ENCODE measurements at places on chromosomes 1 and 21.

- DNase-seq = no peak
These were observed 101.7 kb upstream of the HAO2 start for GRCh38 chr1:119266858-119267257.

DNA sequence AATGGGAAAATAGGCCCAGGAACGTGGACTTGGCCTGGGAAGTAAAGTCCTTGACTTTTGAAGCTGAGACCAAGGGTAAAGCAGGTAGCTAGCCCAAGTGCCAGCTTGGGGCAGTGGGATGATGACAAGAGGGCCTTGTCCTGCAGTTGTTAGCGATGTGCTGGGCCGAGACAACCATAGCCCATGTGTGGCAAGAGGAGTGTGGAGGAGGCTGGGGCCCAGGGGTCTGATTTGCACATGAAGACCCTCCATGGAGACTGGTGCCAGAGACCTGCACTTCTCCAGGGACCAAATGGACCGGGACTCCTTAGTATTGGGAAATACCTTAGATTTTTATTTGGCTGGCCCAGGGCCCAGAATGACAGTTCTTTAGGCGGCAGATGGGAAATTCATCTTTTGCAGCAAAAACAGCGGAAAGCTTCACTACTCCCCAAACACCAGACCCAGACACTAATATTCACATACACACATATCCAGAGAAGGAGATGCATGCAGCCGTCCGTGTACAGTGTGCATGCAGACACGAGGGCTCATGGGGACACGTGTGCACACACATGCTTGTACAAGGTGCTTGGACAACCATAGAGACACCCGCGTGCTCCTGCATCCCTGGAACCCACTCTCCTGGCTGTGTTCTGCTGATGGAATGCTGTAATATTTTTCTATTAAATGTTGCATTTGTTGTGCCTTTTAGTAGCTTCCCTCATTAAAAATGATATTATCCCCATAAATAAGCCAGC, 78.1 kb upstream of the CSF3R start:
- DNase-seq = no peak

- no peak for DNase-seq
These were observed 23.7 kb downstream of the HLX start for GRCh38 chr1:220902916-220903315.

DNA sequence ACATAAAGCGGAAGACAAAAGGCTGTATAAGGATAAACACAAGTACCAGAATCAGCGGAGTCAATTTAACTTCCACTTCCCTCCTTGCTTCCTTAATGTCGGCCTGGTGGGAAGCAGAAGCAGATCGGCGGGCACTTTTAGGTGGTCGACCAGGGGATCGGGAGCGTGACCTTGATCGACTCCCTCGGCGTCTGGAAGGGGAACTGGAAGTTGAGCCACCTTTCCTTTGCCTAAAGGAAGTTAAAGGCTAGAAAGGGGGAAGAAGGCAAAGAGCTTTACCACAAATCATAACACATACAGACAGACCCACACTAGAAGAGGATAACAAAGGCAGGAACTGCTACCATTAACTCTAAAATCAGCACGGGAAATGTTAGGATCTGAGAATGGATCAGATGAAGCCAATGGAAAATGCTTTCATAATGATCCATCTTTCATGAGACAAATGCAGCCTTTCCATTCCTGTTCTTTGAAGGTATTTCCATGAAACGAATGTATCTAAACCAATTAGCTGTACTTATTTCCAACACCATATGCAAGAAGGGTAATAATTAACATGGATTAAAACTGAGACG, 5.7 kb downstream of the LBR start:
- no peak for DNase-seq

DNA sequence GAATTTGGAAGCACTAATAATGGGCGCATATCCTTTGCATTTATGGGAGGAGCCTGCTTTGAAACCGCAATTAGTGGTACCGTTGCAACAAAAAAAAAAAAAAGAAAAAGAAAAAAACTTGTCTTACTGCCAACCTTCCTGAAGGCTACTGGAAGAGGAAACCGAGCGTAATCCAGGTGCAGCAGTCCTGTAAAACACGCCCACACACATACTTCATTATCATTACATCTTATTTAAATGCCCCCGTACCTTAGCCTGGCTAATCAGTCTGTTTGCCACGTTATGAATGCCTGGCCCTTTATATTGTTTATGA, 686 bp upstream of the ZNF281 start:
- DNase-seq = no peak

DNA sequence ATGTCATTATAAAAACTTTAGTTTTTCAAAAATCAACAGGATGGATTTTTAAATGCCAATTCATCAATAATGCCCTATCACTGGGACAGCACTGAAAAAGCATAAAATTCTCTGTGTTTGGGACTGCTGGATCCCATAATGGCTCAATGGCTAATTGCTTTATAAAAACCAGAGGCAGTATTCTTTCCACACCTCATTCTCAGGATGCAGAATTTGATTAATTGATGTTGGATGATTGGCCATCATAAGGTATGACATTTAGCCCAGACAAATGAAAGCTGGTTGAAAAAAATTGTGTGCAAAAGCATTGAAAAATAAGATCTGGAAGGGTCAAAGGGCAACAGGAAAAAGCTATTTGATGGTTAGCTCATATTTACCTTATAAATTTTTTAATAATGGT, 362.2 kb upstream of the SNX7 start:
- DNase-seq = no peak

DNA sequence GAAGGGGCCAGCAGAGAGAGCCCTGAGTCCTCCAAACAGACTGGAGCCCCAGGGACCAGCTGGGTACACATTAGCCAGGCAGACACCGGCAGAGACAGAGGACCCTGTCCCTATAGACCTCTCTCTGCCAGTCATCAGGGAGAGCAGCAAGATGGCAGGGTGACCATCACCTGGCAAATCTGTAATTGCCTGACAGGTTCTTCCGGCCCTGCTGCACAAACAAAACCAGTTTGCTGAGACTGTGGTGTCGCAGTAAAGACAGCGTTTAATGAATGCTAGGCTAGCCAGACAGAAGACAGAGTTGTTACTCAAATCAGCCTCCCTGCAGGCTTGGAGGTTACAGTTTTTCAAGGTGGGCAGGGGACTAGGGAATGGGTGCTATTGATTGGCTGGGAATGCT, 618.9 kb downstream of the NPHP4 start:
- no peak for DNase-seq

- DNase-seq = no peak
These were observed 8.3 kb downstream of the CSMD2 start for GRCh38 chr1:34156739-34157138.

- DNase-seq = no peak
These were observed 82.5 kb downstream of the C4BPA start for GRCh38 chr1:207186503-207186902.

DNA sequence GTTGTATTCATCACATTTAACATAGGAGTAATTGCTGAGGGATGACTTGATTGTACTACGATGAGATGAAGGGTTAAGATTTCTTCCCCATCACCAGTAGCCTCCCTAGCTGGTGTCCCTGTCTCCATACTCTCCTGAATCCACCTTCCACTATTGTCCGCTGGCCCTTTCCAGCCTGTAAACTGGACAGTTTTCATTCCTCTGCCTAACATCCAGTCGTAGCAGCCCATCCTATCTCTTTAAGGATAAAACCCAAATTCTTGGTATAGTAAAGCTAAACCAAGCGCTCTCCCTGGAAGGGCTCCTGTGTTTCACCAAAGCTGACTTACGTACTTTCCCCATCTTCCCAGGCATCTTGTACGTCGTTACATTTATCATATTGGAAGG, 670 bp downstream of the COX20 start:
- DNase-seq = no peak

GRCh38 chr1:41305576-41306363, 55.5 kb upstream of the FOXO6 start:
- no peak for DNase-seq

DNA sequence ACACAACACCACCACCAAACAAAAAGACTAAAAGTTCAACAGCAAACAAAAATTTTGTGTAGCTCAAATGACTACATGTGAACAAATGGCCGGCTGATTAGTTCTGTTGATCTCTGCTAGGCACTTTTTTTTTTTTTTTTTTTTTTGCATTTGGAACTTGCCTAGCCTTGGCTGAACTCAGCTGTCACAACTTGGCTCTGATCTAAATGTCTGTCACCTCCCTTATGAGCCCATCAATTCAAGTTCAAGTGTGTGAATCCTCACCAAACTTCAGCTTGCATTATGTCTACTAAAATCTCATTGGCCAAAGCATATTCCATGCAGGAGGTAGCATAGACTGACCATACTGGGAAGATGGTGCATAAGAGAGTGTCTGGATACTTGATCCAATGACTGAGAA, 606.5 kb upstream of the ADGRL4 start:
- DNase-seq = no peak

GRCh38 chr21:35426897-35427296, 377.8 kb upstream of the RUNX1 start:
- no peak for DNase-seq

GRCh38 chr1:59436637-59437036, 139.7 kb downstream of the FGGY start:
- DNase-seq = no peak

DNA sequence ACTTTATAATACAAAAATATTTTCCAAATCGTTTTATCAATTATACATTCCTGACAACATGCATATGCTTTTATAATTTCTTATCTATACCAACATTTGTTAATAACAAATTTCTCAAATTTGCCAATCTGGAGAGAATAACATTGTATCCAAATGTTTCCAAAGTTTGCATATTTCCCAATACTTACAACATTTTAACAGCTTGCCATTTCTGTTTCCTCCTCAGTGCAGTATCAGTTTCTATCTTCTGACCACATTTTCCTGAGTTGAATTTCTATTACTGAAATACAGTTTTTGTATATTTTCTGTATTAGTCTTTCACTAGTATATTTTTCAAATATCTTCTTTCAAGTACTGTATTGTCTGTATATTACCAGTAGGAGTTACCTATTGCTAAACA, 1594.3 kb downstream of the PLA2G4A start:
- DNase-seq = no peak

- no peak for DNase-seq
These were observed 38.8 kb downstream of the PLXNA2 start for GRCh38 chr1:208205216-208206013.

All from activated naive CD8-positive, alpha-beta T cell treated with anti-CD3 and anti-CD28 coated beads, Interleukin-2, amount 50 U/mL, for 24 hours (primary cell).